ENCODE measurements at places on chromosomes 1 and 21. TPM values are rescaled to one million over a fixed set of nuclear protein-coding genes. Genes with fewer than 3 reads are reported as not detected.
A peak's percentile ranks its signal among the peaks of the same experiment; 100 is the strongest.

GRCh38 chr21:26171258-26172100, 909 bp upstream of the APP start:
- no peak for DNase-seq

DNA sequence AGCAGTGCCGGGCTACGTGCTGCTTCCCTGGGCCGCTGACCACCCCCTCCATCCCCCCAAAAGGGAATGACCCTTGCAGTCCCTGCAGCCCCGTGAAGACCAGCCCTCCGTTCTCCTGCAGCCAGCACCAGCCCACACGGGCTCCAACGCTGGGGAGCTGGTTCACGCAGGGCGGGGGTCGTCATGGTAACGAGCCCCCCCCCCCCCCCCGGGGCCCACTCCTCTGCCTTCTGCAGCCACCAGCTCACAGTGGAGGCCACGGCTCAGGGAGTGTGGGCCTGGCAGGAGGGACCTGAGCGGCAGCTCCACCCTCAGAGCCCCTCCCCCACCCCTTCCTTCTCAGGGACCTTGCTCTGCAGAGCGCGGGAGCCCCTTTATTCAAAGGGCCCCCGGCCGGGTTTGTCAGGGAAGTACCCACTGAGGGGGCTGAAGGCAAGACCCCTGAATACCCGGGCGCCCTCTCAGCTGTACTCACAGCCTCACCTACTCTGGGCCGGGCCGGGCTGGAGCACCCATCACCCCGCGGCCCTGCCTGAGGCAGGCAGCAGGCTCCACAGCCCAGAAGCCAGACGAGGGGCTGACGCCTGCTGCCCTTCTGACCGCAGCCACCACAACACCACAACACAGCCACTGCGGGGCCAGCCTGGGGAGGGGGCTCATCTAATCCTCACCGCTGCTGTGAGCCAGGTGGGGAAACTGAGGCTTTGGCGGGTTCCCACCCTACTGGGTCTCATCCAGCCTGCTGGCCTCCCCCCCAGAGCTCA, 12.6 kb downstream of the MEGF6 start:
- DNase-seq: no peak

The C1orf210 gene
- polyA plus RNA-seq: not detected

The SMPDL3B gene
- 6.8 TPM for polyA plus RNA-seq

The ELF3 gene
- 22.6 TPM for polyA plus RNA-seq

GRCh38 chr1:115129071-115129640, 39.9 kb upstream of the TSPAN2 start:
- no peak for DNase-seq

DNA sequence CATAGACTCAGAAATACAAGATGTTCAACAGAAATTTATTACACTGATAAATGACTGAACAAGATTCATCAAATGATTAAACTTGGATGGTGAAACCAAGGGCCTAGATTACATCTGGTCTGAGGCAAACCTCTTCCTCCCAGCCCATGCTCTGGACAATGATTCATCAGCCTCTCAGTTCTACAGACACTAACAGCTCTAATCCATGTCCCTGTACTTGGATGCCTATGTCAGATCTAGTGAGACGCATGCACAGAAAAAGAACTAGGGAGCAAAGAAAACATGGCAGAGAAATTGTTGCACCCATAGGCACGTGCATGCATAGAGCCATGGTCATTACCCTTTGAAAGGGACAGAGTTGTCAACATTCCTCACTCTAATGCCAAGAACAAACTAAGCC, 250.1 kb downstream of the KCNH1 start:
- no peak for DNase-seq

GRCh38 chr1:151546011-151546925, 6.2 kb downstream of the TUFT1 start:
- no peak for DNase-seq

DNA sequence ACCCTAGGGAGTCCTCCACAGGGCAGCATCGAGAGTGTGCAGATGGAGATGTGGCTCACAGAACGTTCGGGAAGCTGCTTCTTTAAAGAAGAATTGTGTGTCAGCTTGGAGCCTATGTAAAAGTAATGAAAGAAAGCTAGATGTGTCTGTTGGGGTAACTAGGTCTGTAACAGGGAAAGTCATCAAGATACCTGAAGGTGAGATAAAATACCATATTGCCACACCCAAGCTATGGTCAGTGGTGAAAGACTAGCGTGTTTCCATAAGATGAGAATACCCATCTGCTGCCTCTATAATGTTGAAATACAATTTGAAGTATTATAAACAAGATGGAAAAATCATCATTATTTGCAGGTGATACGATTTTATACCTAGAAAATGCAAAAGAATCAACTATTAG, 17.5 kb downstream of the RCAN1 start:
- DNase-seq: no peak

The SPOCD1 gene
- polyA plus RNA-seq: 2.1 TPM

The PCBP3 gene
- 3.4 TPM for polyA plus RNA-seq

DNA sequence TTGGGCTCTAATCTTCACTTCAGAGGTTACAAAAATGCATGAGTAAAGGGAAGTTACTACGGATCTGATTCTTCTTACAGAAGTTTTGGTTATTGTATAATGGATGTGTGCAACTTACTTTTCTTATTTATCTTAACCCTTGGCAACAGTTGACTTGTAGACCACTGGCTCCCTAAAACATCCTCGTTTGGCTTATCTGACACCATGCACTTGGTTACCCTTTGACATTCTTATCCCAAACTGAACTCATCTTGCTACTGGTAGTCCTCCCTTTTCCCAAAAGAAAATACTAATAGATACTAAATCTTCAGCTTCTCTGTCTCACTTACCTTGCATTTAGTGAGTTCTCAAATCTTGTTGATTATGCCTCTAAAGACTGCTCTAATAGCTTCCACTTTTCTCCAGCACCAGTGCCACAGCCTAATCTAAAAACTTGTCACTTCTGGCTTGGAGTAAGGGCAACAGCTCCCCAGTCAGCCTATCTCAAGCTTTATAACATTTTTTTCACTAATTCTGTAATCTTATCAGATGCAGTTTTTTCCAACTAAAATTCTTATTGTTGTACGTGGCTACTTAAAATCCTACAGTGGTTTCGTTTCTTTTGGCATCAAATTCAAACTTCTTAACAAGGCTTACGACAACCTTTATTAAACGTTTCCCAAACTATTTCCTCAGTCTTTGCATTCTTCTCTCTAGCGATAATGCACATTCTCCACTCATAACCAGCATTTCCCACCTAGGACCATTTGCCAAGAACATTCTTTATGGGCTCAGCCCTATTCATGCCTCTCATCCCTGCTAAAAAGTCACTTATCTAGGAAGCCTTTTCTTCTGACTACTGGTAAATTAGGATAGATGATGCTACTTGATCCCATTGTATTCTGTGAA, 204.2 kb downstream of the KCNT2 start:
- no peak for DNase-seq

- DNase-seq: no peak
Measured at GRCh38 chr1:20884513-20884912, 97.4 kb upstream of the HP1BP3 start.

The DCDC2B gene
- 0.64 TPM for polyA plus RNA-seq

- DNase-seq: peak; percentile 92
Measured at GRCh38 chr1:179353546-179353945, 12.2 kb upstream of the AXDND1 start.

DNA sequence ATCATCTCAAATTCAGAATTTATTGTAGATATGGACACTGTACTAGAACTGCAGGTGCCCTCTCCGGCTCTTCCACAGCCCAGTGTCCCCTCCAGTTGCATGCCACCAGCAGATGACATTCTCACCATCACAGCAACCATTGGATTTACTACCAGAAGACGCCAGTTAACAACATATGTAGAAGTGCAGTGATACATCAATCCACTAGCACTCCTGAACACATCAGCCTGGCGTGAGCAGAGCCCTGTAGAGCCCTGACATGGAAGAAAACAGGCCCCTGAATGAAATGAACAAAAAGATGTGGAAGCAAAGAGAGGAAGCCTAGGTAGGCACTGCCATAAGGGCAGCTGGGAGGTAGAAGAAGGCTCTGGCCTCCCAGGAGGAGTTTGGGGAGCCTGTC, 73.1 kb upstream of the GALNT2 start:
- DNase-seq: no peak

GRCh38 chr1:211875541-211875940, 45.0 kb upstream of the LPGAT1 start:
- DNase-seq: no peak

DNA sequence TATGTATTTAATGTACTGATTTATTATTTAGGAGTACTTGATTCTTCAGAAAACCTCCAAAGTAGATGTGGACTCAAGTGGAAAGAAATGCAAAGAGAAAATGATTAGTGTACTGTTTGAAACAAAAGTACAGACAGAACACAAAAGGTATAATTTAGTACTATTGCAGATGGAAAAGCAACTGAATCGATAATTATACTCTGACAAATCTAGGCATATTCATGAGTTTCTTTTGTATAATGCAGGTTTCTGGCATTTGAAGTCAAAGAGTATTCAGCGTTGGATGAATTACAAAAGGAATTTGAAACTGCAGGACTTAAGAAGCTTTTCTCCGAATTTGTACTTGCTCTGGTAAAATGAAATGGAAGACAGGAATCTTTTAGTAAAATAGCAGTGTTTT, 12.5 kb downstream of the RWDD3 start:
- no peak for DNase-seq

DNA sequence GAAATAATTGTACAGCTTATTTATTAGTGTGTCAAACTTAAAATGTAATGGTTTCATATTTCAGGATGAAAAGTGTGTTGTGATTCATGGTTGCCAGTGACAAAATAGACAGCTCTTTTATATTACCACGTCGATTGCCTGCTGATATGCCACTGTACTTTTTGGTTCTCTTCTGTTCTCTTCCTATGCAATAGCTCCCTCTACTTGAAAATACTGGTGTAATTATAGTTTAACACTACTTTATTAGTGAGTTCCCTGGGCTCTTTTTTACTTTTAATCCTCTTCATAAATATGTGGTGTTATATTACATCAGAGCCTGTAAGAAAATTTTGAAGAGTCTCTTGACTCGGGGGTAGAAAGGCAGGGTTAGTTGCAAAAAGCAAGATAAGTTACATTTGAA, 111.3 kb downstream of the PATJ start:
- no peak for DNase-seq

GRCh38 chr1:29043274-29043965, 80.3 kb downstream of the TMEM200B start:
- peak; percentile 82 for DNase-seq

GRCh38 chr1:869499-870244, 54.1 kb upstream of the SAMD11 start:
- DNase-seq: peak; percentile 74

GRCh38 chr1:3668585-3669300, 16.4 kb downstream of the TP73 start:
- DNase-seq: peak; percentile 26

GRCh38 chr1:2504949-2505272, 21.5 kb downstream of the PANK4 start:
- DNase-seq: no peak

The AMPD1 gene
- polyA plus RNA-seq: not detected

GRCh38 chr1:29804181-29804899, 568.0 kb downstream of the PTPRU start:
- DNase-seq: no peak

The CADM3 gene
- polyA plus RNA-seq: 1.3 TPM

GRCh38 chr1:98406352-98407088, 255.0 kb upstream of the SNX7 start:
- no peak for DNase-seq

GRCh38 chr1:181485287-181486097, 2.2 kb downstream of the CACNA1E start:
- no peak for DNase-seq

The CCDC27 gene
- polyA plus RNA-seq: 0.71 TPM

DNA sequence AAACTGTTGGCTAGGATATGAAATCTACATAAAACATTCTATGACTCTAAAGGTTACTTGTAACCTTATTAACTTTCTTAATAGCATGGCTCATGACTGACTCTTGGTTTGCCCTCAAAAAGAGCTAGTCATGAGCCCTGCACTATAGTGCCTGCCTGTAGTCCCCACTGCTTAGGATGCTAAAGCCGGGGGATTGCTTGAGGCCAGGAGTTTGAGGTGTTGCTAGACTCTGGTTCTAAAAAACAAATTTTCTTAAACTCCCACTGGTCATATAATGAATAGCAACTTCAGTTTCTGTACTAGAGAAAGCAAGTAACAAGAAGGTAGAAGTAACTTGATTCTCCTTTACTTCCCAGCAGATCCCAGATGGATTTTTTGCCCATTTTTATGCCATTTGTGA, 15.8 kb upstream of the NEXN start:
- no peak for DNase-seq

- peak; percentile 80 for DNase-seq
Measured at GRCh38 chr1:206658264-206658980, 23.1 kb downstream of the DYRK3 start.
